Fibroblast of lung (primary cell): ENCODE measurements at places on chromosomes 1 and 21.

DNA sequence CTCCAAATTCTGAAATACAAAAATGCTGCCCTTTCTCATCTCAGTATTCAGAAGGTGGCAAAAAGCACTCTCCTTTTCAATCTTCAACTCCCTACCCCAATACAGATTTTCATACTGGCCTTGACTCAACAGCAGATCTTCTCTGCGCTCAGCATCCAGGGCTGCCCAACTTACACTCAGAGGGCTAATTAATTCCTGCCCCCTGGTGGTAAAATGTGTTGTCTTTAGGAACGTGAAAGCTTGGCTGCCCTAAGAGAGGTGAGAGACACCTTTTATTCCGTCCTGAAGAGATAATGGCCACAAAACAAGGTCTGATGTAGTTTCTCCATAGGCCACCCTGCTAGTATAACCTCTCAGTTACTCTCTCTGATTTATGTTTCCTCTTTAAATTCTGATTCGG is 25.0 kb downstream of the KRTAP24-1 start:
- DNase-seq: peak; percentile 9

- DNase-seq: no peak
These were observed 15.8 kb upstream of the CDCA8 start for GRCh38 chr1:37676281-37677142.

GRCh38 chr21:38097789-38098188 is 159.0 kb upstream of the KCNJ15 start:
- DNase-seq: no peak

- no peak for DNase-seq
These were observed 63.7 kb upstream of the IFNLR1 start for GRCh38 chr1:24250791-24251190.

GRCh38 chr1:47340227-47340626 is 6.6 kb downstream of the CMPK1 start:
- DNase-seq: peak; percentile 6

- no peak for DNase-seq
These were observed 8.0 kb upstream of the MEX3A start for GRCh38 chr1:156090138-156090839.
